ENCODE measurements at places on chromosomes 3 and 15.

DNA sequence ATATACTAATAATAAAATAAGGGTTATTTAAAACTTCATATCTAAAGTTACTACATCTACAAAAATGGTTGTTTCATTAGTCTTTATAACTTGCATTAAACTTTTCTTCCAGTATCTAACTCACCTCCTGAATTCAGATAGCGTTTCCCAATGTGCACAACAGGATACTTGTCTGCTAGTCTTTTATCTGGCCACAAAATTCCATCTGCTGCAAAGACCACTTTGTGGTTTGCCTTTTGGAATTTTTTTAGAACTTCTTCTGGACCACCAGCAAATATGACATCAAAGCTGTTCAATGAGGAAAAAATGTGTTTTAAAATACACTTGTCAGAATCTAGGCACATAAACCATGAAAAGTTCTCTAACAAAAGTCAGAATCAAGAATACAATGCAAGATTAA is 50.8 kb downstream of the PLOD2 start:
- DNase-seq, result no peak

GRCh38 chr3:138434875-138435772 is 708 bp downstream of the ESYT3 start:
- no peak for DNase-seq

DNA sequence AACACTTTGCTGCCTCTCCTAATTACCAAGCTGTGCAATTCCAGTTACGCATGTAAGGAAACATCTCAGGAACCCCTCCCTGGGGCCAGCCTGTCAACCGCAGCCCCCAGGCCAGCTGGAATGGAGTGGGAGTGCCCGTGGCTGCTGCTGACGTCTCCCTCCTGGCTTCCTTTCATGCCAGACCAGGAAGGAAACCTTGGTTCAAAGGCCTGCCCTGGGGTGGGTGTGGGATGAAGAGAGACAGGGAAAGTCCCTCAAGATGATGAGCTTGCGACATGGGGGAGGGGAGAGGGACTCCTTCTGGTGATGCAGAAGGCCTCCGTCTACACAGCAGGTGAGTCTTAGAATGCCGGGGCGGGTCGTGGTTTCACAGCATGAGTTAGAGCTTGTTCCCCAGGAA is 11.4 kb upstream of the CYP11A1 start:
- no peak for DNase-seq

DNA sequence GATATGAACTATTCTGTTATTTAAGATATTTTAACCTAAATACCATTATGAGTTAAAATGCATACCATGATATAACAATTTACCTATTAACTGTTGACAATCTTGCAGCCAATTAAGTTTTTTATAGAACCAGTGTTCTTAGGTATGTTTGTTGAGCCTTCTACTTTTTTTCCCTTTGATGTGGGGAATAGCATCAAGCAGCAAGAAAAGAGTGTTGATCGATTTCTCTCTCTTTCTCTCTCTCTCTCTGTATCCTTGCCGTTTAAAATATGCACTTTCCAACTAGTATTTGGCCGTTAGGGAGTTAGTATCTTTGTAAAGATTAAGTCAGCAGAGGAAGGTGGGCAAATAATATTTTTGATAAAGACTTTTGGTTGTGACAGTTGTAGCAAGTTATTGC is 5.9 kb downstream of the CHD2 start:
- no peak for DNase-seq
